AG08395 (cell line): ENCODE measurements at places on chromosomes 1 and 21.
A peak's percentile ranks its signal among the peaks of the same experiment; 100 is the strongest.

GRCh38 chr21:46559291-46559983 lies 45.4 kb downstream of the S100B start:
- no peak for DNase-seq

- no peak for DNase-seq
Observed at GRCh38 chr1:58884706-58885661, 101.1 kb upstream of the JUN start.

GRCh38 chr1:12567288-12567819 lies 50.7 kb downstream of the DHRS3 start:
- no peak for DNase-seq

- DNase-seq: no peak
Observed at GRCh38 chr1:184752656-184753055, 2.0 kb downstream of the EDEM3 start.

- no peak for DNase-seq
Observed at GRCh38 chr1:43368646-43369020, 822 bp upstream of the ELOVL1 start.

GRCh38 chr1:67059346-67059745 lies 5.4 kb upstream of the SLC35D1 start:
- no peak for DNase-seq

- no peak for DNase-seq
Observed at GRCh38 chr1:36135796-36136195, 10.8 kb upstream of the COL8A2 start.

- DNase-seq: peak; percentile 27
Observed at GRCh38 chr1:31761883-31762282, 2.3 kb downstream of the ADGRB2 start.

DNA sequence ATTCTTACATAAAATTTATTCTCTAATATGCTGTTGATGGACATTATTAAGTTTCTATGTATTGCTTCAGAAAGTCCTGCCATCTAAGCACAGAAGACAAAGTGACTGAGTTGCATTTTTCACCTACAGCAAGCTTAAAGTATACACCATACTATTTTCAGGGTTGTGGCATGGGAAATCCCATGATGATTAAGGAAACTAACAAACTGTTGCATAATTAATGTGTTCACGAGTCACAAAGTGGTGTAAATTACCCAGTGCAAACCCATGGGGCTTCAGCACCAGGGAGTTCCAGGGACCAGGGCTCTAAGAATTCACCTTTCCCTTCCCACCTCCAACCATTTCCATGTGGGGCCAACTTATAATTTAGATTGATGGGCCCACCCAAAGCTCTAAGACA lies 81.9 kb upstream of the NR5A2 start:
- no peak for DNase-seq

DNA sequence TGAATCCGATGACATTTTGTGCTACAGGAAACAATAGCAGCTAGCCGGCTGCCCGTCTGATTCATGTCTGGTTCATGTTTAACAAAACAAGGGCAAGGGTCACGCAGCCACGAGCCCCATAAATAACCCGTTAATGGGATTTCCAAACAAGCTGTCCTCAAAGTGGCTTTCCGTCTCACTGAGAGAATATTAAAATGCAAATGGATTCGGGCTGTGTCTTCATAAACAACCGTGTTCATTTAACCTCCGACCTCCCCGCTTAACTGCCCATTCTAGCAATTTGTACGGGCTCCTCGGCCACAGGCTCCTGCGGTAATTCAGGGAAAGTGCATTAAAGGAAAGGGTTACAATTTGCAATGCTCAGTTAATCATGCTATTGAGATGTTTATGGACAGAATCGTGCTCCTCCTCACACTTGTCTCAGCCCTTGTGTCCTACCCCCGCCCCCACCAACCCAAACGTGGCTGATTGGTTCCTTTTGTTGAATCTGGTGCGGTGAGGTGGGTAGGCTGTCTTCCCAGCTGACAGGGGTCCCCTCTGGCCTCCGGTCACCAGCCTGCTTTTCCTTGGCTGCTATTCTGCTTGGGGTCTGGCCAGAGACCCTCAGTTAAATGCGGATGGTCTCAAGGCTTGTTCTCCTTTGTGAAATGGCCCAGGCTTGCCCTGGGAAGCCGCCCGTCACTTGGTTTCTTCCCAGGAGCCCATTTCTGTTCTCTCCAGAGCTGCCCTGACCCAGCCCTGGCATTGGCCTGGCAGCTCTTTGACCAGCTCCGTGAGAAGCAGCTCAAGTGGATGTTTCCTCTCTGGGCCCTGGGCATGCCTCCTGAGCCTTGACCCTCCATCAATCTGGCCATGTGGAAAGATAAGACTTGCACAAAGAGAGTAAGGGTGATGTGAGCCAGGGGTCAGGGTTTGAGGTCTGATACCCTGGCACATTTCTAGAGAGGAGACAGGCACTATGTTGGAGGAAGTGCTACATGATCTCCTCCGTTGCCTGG lies 200.7 kb upstream of the POU3F1 start:
- DNase-seq: peak; percentile 23

- DNase-seq: no peak
Observed at GRCh38 chr1:206465951-206466350, 4.3 kb upstream of the IKBKE start.

- DNase-seq: no peak
Observed at GRCh38 chr1:27885621-27886352, 13.4 kb downstream of the THEMIS2 start.

- DNase-seq: no peak
Observed at GRCh38 chr21:14533499-14534428, 12.4 kb downstream of the SAMSN1 start.

- peak; percentile 31 for DNase-seq
Observed at GRCh38 chr21:46639489-46640386, 4.3 kb downstream of the PRMT2 start.

DNA sequence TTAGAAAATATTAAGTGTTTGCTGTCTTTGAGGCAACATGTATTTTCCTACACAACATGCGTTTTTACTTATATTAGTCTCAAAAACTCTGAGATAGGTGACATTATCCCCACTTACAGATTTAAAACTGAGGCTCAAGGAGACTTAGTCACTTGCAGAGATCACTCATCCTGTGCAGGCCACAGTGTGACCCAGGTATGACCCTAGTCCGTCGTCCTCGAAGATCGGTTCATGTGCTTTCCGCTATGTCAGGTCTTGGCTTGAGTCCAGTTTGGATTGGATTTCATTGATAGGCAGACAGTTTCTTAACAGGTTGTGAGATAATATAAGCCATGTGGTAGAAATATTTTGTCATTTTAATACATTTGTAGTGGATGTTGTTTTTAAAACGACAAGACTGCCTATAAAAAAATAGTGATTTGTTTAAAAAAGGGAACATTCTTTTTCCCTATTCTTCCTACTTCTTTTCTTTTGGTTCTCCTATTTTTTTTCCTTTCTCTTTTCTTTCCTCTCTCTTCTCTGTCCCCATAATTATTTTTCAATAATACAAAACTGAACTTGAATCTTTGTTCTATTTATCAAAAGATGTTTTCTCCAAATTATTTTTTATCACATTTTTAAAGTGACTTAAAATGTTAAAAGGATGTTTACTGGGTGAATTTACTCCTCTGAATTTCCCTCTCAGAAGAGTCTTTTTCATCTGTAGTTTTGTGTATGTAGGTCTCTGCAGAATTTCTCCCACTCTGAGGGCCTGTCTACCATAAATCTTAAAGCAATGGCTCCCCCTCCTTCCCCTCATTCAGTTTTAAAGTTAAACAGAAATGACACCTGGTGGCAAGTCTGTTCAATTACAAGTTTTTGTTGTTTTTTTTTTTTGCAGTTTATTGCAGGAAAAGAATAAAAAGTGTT lies 81.8 kb downstream of the PHTF1 start:
- peak; percentile 45 for DNase-seq

GRCh38 chr1:173555651-173556305 lies 47.1 kb downstream of the SLC9C2 start:
- no peak for DNase-seq

DNA sequence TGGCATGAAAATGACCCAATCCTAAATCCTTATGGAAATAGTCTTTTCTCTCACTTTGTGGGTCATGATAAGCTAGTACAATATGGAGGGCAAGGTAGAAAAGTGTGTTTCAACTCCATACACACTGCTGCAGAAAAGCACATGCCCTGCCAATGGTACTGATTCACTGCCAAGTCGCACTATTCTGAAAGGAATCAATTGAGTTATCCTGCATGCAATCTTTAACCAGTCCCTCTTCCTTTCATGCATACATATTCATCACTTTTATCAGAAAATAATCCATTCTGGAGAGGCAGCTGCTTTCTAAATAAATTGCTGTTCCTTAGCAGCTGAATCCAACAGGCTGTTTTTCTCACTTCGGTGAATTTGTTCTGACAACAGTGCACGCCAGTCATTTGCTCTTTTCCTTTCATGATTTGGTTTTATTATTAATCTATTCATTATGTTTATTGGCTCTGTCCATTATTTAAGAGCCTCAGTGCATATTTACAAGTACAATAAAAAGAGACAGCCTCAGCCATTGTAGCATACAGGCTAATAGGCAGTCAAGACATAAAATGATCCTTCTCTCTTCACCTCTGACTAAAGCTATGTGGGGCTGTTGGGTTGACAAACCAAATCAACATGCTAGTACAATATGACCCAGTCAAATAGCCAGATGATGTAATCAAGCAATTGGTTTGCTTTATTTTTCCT lies 108.8 kb downstream of the CHD1L start:
- DNase-seq: no peak

GRCh38 chr1:172993640-172994039 lies 57.1 kb downstream of the TNFSF18 start:
- peak; percentile 67 for DNase-seq

GRCh38 chr1:201749059-201749690 lies 79.8 kb upstream of the IPO9 start:
- no peak for DNase-seq

DNA sequence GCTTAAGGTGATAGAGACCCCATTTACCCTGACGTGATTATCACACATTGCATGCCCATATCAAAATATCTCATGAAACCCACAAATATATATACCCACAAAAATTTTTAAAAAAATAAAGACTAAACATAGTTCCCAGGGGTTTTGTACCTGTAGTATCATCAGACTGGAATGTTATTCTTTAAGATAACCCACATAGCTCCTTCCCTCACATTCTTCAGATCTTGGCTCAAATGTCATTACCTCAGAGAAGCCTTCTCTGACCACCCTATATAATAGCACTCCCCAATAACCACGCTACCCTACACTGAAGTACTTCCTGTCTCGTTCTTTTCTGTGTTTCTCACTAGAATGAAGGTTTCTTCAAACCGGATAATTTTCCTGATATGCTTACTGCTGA lies 138.3 kb upstream of the SNX7 start:
- DNase-seq: no peak

DNA sequence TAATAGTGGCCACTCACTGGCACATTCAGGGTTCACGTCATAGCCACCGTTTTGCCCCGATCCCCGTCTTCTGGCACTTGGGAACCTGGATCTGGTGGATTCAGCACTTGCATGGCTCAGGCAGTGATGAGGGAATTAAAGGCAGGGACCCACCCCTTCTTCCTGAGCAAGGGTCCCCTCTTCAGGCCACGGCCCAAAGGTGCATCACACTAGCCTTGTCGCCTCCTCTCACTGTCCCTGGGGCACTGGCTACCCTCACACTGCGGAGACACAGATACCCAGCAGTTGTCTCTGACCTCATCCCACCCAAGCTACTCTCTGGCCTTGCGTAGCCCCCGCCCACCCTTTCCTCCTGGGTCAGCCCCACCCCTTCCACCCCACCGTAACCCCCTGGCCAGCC lies 19.9 kb upstream of the LDLRAP1 start:
- no peak for DNase-seq

DNA sequence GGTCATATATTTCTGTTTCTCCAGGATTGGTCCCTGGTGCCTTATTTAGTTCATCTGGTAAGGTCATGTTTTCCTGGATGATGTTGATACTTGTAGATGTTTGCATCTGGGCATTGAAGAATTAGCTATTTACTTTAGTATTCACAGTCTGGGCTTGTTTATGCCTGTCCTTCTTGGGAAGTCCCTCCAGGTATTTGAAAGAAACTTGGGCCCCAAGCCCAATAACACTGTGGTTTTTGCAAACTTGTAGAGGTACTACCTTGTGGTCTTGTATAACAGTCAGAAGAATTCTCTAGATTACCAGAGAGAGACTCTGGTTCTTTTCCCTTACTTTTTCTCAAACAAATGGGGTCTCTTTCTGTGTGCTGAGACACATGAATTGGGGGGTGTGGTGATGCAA lies 251.4 kb upstream of the B3GALT2 start:
- DNase-seq: no peak

GRCh38 chr1:58396150-58396549 lies 150.4 kb downstream of the OMA1 start:
- DNase-seq: no peak

GRCh38 chr1:21902026-21903012 lies 34.8 kb downstream of the HSPG2 start:
- DNase-seq: no peak

GRCh38 chr1:153945131-153945794 lies 1.3 kb downstream of the DENND4B start:
- DNase-seq: no peak

DNA sequence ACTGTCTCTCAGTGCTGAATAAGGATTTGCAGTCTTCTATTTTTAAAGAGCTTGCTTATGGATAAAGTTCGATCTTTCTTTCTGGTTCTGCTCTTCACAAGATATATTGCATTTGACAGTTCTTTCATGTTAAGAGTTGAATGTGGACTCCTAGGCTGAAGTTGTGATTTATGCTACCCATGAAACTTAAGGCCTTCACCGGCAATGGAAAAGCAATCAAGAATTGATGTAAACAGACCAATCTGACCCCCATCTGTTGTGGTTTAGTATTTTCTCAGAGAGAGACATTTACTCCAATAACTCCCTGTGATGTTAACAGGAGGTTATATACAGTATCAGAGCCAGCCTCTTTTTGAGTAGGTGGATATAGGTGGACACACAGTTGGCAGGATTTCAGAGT lies 165.8 kb downstream of the PAPPA2 start:
- no peak for DNase-seq

DNA sequence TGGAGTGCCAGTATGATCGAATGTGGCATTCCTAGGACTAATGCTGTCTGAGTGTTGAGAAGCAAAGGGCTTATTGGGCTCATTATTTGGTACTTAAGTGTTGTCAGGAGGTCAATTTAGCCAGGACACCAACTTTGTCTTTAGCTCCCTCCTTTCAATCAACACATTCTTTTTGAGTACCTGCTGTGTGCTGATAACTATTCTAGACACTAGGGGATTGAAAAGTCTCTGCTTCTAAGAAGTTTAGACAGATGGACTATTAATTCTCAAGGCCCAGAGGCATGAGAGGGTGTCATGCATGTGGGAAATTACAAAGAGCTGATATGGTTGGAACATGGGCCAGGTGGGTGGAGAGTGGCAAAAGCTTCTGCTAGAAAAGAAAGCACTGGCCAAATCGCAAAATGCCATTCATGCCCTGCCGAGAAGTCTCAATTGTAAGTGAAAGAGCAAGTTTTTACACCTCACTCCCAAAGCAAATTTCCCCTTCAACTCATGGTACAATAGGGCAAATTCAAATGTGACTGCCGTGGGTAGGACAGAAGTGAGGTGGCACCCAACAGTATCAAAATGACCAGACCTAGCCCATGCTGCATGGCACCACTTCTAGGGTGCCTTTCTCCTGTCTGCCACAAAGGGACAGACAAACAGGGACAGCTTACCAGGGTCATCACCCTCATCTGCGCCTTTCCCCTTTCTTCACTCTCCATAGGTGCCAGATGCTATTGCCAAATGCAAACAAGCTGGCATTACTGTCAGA lies 53.6 kb upstream of the LAX1 start:
- no peak for DNase-seq
